Mucosa of gallbladder (tissue), 1 donor: ENCODE measurements at places on chromosomes 4 and X. TPM values are rescaled to one million over a fixed set of nuclear protein-coding genes. Genes with fewer than 3 reads are reported as not detected.

DNA sequence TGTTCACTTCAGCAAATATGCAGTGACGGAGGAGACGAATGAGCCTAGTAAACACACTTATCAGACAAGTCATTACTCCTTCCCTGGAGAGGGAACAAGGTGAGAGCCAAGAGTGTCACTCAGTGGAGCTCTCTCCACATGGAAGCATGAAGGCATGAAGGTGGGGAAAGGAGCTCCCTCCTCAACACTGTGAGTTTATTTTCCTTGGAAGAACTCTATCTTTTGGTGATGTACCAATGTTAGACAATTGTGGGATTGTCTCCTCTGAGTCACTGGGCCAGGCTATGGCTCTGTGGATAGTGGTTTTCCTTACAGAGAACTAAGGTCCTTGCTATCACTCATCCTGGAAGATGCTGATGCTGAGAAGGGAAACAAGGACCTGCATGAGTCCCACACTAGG is 200.2 kb downstream of the CPEB2 start:
- no peak for DNase-seq

DNA sequence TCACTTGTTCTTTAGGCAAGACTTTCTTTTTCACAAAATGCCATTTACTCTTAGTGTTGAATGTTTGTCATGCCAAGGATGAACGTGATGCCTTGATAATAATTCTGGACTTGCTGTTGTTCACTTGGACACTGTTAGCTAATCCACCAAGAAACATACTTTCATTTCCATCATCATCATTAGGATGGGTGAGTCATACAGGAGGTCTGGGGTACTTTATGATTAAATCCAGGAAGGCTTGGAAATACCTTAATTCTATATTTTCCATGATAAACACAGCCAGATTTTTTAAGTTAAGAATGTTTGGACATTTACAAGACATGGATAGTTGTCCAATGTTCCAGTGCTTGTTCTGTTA is 260.7 kb upstream of the GIMD1 start:
- no peak for DNase-seq

- DNase-seq = no peak
Observed at GRCh38 chr4:6894086-6894478, 15.5 kb upstream of the TBC1D14 start.

GRCh38 chr4:8892556-8893226 is 21.1 kb upstream of the HMX1 start:
- DNase-seq = no peak

DNA sequence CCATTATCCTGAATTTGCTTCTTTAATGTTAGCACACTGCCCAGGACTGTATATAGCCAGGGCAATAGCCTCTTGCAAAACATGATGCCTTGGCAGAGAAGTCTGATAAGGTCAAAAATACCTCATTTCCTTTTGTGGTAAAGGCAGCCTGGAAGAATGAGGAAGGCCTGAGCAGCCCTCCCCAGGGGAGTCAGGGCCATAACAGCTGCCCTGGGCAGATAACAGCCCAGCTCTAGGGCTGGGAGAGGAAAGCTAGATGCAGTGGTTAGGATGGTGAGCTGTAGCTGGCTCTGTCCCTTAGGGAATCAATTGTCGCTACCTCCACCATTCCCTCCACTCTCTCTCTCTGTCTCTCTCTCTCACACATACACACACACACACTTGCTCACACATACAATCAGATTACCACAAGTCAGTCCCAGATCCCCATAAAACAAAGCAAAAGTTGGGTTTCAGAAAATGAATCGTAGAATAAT is 29.2 kb downstream of the EFHC2 start:
- peak; percentile 21 for DNase-seq

The CENPVL1 gene
- 0.17 TPM for total RNA-seq

GRCh38 chr4:109798866-109799265 is 2.9 kb downstream of the CFI start:
- no peak for DNase-seq

The BMPR1B gene
- total RNA-seq = 9.7 TPM
